CD4-positive, alpha-beta T cell treated with Interferon alpha-2 for 1 hour (primary cell): ENCODE measurements at places on chromosomes 16 and 17.

GRCh38 chr17:58339755-58340404 is 11.3 kb upstream of the TSPOAP1 start:
- DNase-seq, result peak; percentile 48

DNA sequence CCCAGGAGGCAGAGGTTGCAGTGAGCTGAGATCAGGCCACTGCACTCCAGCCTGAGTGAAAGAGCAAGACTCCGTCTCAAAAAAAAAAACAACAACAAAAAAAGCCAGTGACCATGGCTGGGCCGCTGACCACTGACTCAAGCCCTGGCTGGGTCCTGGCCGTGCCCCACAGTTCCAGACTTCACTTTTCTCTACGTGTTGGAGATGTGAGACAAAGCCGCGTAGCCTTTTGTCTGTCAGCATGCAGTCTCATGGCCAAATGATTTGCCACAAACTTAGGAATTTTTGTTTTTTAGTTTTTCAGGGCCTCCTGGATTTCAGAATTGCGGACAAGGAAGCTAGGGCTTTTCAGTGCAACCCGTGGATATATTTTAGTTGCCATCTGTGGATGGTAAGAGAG is 89.3 kb upstream of the CIBAR2 start:
- DNase-seq, result no peak

DNA sequence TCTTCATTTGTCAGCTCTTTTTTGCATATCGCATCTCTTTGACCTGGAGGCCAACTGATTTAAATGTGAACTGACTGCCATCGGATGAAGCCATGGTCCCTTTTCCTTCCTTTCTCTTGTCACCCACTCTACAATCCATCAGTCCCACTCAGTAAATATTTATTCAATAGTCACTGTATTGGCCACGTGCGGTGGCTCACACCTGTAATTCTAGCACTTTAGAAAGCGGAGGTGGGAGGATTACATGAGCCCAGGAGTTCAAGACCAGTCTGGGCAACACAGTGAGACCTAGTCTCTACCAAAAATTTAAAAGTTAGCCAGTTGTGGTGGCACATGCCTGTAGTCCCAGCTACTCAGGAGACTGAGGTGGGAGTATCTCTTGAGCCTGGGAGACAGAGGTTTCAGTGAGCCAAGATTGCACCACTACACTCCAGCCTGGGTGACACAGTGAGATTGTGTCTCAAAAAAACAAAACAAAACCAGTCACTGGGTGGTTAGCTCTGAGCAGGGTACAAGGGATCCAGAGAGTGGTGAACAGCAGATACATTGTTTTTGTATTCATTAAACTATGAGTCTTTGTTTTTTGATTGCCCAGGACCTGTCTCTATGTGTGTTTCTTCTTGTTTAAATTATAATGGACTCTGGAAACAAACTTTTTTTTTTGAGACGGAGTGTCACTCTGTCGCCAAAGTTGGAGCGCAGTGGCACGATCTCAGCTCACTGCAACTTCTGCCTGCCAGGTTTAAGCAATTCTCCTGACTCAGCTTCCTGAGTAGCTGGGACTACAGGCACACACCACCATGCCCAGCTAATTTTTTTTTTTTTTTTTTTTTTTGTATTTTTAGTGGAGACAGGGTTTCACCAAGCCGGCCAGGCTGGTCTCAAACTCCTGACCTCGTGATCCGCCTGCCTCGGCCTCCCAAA is 6.9 kb downstream of the PHAF1 start:
- no peak for DNase-seq

GRCh38 chr17:50904518-50905459 is 38.6 kb upstream of the TOB1 start:
- no peak for DNase-seq

DNA sequence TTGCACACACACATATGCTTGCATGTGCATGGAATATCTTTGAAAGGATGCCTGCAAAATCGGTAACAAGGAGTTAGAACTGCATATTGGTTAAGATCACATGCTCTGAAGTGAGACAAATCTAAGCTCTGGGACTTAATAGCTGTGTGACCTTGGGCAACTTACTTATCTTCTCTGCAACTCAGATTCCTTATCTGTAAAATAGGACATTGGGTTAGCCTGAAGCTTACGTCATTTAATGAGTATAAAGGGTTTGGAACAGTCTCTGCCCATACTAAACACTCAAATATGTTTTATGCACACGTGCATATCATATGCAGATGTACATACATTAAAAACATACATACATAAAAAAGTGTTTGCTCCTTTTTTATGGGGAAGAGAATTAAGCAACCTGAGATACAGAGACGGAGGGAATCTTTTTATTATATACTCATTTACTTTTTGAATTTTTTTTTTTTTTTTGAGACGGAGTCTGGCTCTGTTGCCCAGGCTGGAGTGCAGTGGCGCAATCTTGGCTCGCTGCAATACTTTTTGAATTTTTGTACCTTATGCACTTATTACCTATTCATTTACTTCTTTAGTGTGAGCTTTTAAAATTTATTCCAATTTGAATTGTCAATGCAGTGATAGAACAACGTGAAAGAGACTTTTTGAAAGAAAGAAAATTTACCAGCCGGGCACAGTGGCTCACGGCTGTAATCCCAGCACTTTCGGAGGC is 206.2 kb downstream of the CCDC182 start:
- no peak for DNase-seq

DNA sequence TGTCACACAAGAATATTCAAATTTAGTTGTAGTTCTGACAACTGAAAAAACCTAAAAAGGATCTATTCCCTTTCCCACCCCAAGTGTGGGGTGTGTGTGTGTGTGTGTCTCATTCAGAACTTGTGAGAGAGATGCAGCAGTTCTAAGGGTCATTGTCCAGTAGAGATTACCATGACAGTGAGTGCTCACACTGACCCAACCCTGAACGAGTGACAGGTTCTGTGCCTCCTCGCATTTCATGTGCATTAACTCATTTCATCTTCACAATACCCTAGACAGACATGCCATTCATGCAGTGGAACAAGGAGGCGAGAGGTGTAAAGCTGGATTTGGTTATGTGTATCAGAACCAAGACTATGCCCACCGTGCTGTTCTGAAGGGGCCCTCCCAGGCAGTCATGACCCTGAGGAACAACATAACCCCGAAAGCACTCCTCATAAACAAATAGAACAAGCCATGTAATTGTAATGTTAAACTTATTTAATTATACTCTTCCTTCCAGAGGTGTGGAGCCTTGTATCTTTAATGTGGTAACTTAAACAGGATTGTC is 102.1 kb downstream of the CLEC16A start:
- no peak for DNase-seq

GRCh38 chr16:57268804-57269800 is 15.4 kb downstream of the PLLP start:
- no peak for DNase-seq

- DNase-seq, result peak; percentile 49
Measured at GRCh38 chr17:47810200-47810821, 11.3 kb downstream of the OSBPL7 start.

DNA sequence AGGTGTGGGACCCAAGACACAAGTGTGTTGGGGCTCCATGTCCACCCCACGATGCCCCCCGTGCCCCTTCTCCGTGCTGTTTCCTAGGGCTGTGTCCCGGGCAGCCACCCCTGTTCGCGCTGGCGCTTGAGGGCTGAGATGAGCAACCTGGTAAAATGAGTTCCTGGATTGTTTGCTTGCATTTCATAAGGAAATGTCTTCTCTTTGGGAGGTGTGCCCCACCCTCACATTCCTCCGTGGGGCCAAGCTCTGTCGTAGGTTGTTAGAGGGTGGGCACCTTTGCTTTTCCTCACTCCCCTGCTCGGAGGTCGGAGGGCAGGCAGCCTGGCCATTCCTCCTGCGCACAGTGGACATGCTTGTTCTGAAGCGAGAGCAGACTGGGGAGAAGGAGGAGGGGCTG is 171.3 kb upstream of the CHMP6 start:
- DNase-seq, result no peak

- no peak for DNase-seq
Measured at GRCh38 chr16:55033225-55034156, 102.8 kb downstream of the IRX5 start.

GRCh38 chr16:46763147-46763546 is 15.0 kb upstream of the MYLK3 start:
- DNase-seq, result no peak

DNA sequence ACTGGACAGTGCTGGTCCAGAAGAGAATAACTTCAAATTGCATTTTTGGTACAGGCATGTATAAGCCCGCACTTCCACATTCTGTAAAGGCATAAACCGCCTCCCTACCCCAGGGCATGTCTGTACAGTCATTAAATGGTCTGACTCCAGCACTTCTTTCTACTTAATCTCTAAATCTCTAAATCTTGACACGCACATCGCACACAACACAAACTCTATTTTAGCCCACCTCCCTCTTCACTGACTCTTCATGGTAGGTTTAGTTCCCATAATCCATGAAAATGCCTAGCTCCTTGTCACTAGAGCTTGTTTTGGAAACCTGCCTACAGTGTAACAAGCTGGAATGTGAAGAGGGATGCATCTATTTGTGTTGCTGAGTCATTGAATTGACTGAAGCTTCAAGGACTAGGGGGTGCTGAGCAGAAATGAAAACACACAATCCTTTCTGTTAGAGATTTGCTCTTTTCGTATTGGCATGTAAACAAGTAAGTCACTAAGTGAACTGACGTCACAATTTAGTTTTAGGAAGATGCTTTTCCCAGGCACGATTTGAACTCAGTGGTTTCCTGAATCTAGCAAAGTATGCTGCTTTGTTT is 1.6 kb upstream of the DUSP14 start:
- peak; percentile 6 for DNase-seq

DNA sequence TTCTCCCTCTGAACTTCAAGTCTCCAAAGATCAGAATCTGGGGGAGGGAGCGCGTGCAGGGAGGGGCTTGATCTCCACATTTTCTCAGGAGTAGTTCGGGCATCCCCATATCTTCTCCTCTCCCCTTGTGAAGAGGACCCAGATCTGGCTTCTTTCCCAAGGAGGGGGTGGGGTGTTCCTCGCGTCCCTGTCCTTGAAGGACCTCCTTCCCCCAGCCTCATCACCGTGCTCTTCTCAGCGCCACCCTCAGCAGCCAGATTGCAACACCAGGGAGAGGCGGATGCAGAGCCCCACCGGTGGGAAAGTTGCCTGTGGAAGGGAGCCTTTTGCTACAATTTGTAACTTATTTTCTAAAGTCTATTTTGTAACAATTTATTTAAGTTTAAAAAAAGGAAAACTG is 5.7 kb downstream of the PRSS53 start:
- no peak for DNase-seq

DNA sequence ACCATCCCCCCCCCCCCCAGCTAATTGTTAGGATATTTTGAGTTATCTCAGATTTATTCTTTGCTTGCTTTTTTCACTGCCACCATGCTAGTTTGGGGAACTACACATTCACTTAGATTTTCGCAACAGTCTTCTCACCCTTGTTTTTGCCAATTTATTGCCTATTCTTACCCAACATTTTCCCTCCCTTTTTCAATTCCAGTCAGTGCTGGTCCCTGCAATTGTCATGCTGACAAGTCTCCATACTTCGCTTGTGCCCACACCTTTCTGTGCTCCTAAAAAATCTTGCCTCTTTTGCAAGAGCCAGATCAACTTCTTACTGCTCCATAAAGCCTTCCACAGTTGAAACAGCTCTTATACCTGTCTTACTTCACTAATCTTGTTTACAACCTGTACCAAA is 16.3 kb downstream of the TNRC6A start:
- DNase-seq, result no peak

GRCh38 chr16:22255335-22255734 is 41.9 kb upstream of the POLR3E start:
- DNase-seq, result no peak

DNA sequence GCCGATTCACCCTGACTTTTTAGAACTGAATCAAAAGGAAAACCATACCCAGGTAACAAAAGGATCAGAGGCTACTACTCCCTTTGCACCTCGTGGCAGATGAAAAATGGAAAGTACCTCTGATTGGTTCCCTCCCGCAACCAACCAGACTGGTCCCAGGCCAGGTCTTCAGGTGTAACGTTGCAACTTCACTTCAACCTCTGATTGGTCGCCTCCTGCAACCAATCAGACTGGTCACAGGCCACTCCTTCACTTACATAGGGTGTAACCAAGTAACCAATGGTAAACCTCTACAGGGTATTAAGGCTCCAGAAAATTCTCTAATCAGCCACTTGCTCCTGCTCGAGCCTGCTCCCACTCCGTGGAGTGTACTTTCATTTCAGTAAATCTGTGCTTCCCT is 89.4 kb downstream of the ADCY9 start:
- DNase-seq, result no peak

DNA sequence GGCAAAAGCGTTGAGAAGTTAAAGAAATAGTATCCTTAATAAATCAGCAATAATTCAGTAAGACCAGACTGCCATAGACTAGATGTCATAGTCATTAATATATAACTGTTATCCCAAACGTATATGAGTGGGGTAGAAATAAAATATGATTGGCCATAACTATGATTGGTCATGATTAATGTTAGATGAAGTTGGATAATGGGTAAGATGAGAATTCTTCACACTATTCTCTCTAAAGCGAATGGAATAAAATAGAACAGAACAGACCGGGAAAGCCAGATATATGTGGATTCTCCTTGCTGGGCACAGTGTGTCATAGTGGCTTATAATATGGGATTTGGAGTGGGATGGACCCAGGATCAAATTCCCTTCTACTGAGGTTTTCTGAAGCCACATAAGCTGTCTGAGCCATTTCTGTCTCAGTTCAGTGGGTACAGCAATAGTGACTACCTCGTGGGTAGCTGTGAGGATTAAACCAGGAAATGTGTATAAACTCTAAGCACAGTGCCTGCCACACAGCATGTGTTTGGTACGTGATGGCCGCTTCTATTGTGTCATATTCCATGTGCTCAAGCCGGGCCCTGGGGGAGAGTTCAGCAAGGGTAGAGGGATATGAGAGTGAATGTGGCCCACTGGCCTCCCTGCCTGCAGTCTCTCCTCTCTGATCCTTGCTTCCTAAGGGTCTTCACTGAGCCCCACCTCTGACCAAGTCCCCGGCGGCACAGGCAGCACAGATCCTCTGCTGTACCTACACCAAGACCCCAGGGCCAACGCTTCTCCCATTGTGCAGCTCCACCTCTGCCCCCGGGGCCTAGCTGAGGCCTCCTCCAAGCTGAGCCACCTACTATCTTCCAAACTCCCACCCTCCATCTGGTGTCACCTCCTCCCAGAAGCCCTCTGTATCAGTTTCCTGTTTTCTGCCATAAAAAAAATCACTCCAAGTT is 3.7 kb downstream of the CETP start:
- DNase-seq, result no peak

- no peak for DNase-seq
Measured at GRCh38 chr16:64952177-64952576, 169.7 kb downstream of the CDH11 start.

DNA sequence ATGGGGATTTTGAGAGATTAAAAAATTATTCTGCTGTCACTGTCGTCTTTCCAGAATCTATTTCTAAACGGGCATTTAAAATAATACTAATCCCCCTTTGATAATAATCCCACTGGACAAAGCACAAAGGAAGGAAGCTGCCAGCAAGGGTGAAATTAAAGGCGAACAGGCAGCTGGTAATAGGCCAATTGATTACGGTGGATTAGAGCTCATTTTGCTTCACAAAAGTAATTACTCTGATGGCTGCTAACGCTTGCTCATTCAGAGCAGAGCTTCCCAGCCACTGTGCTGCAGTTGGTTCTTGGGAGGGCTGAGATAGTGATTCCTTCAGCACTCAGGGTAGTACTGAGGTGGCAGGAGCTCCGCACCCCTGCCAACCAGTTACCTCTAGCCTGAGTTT is 205.7 kb downstream of the SNX29 start:
- DNase-seq, result no peak

- DNase-seq, result no peak
Measured at GRCh38 chr17:57788725-57789124, 43.6 kb upstream of the CCDC182 start.

- DNase-seq, result no peak
Measured at GRCh38 chr17:49567104-49567521, 8.6 kb upstream of the NXPH3 start.
